ENCODE measurements at places on chromosomes 5 and 9.
A peak's percentile ranks its signal among the peaks of the same experiment; 100 is the strongest.

GRCh38 chr9:113345190-113345589 is 4.2 kb upstream of the BSPRY start:
- DNase-seq, result no peak

DNA sequence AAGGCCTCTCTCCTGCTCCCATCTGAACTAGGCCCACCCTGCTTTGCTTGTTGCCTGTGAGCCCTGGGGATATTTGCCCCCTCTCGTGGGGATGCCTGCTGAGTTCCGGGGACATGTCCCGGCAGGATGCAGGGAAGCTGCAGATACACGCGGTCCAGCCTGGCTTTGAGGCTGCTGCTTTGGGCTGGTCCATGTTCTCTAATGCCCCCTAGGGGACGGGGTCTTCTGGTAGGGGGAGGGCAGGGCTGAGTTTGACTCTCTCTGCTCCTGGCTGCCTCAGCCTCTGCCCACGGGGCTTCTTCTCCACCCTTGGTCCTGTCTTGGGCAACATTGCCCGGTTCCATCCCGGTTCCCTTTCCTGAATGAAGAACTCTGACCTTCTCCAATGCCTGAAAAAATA is 84.9 kb upstream of the ASS1 start:
- no peak for DNase-seq

DNA sequence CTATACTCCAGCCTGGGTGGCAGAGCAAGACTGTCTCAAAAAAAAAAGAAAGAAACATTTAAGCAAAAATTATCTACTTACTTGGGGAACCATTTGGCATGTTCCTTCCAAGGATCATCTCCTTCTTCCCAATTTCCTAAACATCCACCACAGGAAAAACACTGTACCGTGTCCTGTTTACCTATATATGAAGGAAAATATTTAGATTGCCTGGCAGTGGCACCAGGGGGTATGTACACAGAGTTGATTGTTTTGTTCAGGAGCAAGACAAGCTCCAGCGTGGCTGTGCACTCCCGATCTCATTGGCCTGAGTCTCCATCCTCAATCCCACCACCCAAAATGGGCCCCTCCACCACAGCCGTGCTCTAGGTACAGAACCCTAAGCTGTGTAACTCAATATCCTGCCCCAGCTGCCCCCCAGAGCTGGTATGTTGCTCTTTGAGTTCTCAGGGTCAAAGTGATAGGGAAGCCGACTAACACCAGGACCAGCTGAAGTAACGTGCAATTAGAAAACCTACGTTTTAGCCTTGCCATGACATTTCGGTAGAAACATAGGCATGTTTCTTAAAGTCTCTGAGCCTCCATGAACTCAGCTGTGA is 13.8 kb downstream of the NAIP start:
- no peak for DNase-seq

GRCh38 chr5:172437445-172438318 is 16.6 kb downstream of the SH3PXD2B start:
- DNase-seq, result no peak

- no peak for DNase-seq
Observed at GRCh38 chr9:129972816-129973215, 70.2 kb downstream of the FNBP1 start.

DNA sequence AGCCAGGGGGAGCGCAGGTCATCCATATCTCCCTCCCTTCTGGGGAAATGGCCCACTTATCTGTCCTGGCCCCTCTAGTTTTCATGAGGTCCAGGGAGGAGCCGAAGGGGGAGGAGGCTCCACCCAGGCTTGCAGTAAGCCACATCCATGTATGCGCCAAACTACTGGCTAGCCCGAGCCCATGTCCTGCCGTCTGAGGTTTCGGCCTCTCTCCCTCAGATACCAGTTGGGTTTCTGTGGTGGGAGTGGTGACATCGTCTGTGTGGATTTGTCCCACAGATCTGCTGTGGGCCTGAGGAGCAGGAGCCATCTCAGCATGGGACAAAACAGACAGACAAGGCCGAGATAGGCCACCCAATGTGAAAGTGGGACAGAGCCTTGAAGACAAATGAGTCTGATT is 78.3 kb upstream of the ORM1 start:
- DNase-seq, result no peak

DNA sequence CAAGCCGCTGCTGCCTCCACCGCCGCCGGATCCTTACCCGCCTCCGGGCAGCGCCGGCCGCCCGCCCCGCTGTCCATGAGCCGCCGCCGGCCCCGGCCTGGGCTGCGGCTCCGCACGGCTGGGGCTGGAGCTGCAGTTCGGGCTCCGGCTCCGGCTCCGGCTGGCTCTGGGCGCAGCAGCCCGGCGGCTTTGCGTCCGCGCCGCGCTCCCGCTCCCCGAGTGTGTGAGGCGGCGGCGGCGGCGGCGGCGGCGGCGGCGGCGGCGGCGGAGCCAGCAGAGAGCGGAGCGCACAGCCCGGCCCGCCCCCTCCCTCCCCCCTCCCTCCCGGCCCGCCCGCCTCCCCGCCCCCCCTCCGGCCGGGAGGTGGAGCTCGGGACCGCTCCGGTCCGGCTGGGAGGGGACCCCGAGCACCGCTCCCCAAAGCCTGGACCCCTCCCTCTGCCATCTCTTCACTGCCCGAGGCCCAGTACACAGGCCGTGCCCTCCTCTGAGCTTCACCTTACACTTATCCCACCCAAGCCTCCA is at the start of gene PCDH1:
Gene PCDH1 (minus strand): TSS at position 225 of the 525 bp plus-strand sequence. CDS start 148 bp downstream, at position 77.
- DNase-seq, result no peak

- peak; percentile 71 for DNase-seq
Observed at GRCh38 chr9:98121058-98121457, 2.0 kb upstream of the TRIM14 start.

GRCh38 chr9:78278177-78278777 is 18.6 kb upstream of the PSAT1 start:
- DNase-seq, result no peak

- DNase-seq, result no peak
Observed at GRCh38 chr9:130441031-130441430, 3.7 kb upstream of the ASS1 start.

- DNase-seq, result peak; percentile 19
Observed at GRCh38 chr9:36486933-36487481, 85.7 kb upstream of the MELK start.

GRCh38 chr5:107700481-107700880 is 29.7 kb upstream of the EFNA5 start:
- DNase-seq, result no peak

- no peak for DNase-seq
Observed at GRCh38 chr5:89008291-89008690, 125.3 kb upstream of the MEF2C start.

- DNase-seq, result no peak
Observed at GRCh38 chr5:38602641-38603040, 46.2 kb upstream of the LIFR start.
